ENCODE measurements at places on chromosomes 6 and 20.

DNA sequence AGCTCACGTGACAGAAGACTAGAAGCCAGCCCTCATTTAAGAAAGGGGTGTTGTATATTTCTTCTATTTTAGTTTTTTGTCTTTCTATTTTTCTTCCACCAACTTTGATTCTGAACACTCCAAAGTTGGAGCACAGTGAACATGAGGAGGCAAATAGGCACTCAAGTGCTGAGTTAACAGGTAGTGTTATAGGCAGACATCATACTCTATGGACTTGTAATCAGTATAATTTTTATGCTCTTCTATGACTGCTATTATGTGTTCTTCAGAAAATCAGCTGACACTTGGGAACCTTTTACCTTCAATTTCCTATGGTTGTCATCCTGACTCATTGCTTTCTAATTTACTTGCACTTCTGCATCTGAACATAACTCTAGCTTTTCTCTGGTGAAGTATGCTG, 396.3 kb upstream of the EYS start:
- no peak for DNase-seq

DNA sequence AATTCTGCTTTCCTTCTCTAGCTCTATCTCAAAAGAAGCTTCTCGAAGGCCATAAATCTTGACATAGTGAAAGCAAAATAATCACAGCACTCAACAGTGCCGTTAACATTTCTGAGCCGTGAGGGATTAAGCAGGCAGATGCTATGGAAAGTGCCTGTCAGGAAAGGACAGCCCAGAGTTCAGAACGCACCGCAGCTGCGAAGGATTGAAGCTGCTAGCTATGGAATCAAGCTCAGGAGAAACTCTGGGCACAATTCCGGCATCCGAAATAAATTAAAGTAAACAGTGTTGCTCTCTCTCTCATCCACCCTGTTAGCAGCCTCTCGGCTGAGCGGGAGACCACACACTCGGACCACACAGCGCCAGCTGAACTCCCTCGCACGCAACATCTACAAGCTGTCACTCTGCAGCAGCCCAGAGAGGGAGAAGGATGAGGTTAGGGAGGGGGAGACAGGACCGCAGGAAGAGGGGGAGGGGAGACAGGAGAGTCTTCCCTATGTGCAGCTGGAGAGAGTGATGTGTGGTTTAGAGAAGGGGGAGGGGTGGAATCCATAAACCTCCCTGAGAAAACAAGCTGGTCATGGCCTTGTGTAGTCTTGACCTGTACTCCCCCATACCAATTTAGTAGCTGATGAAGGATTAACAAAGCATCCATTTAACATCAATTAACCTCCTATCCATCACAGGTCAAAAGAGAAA, 9.0 kb downstream of the EXOC2 start:
- DNase-seq, result no peak

- DNase-seq, result no peak
These were observed 47.1 kb upstream of the RNF8 start for GRCh38 chr6:37306624-37307222.

GRCh38 chr20:5315807-5316187, 957 bp downstream of the PROKR2 start:
- no peak for DNase-seq

GRCh38 chr6:157172231-157172701, 151.1 kb downstream of the TMEM242 start:
- DNase-seq, result no peak

GRCh38 chr6:37283671-37284151, 25.8 kb upstream of the TMEM217 start:
- no peak for DNase-seq

Measured in activated effector memory CD4-positive, alpha-beta T cell treated with anti-CD3 and anti-CD28 coated beads, Interleukin-2, amount 50 U/mL, for 16 hours (primary cell).